ENCODE measurements at places on chromosomes 6 and 20.

GRCh38 chr6:27297857-27298730, 14.0 kb downstream of the POM121L2 start:
- peak; percentile 55 for DNase-seq

GRCh38 chr6:148570456-148570855, 176.4 kb upstream of the UST start:
- DNase-seq, result no peak

GRCh38 chr6:38158762-38159350, 339.3 kb downstream of the ZFAND3 start:
- no peak for DNase-seq

GRCh38 chr6:82246370-82246769, 1.2 kb downstream of the IBTK start:
- DNase-seq, result no peak

GRCh38 chr6:497258-497657, 105.7 kb downstream of the IRF4 start:
- no peak for DNase-seq

GRCh38 chr6:39634646-39635341, 90.4 kb downstream of the KIF6 start:
- DNase-seq, result no peak

GRCh38 chr6:45650524-45651135, 272.9 kb upstream of the SUPT3H start:
- DNase-seq, result no peak

DNA sequence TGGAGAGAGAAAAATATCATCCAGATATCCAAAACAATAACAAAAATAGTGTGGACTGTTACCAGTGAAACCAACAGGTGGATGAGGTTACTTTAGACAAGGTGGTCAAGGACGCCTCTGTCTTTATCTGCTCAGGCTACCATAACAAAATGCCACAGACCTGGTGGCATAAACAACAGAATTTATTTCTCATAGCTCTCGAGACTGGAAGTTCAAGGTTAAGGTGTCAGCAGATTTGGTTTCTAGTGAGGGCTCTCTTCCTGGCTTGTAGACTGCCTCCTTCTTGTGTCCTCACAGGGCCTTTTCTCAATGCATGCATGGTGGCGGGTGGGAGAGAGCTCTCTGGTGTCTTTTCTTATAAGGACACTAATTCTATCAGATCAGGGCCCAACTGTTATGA, 21.1 kb upstream of the LBP start:
- DNase-seq, result no peak

DNA sequence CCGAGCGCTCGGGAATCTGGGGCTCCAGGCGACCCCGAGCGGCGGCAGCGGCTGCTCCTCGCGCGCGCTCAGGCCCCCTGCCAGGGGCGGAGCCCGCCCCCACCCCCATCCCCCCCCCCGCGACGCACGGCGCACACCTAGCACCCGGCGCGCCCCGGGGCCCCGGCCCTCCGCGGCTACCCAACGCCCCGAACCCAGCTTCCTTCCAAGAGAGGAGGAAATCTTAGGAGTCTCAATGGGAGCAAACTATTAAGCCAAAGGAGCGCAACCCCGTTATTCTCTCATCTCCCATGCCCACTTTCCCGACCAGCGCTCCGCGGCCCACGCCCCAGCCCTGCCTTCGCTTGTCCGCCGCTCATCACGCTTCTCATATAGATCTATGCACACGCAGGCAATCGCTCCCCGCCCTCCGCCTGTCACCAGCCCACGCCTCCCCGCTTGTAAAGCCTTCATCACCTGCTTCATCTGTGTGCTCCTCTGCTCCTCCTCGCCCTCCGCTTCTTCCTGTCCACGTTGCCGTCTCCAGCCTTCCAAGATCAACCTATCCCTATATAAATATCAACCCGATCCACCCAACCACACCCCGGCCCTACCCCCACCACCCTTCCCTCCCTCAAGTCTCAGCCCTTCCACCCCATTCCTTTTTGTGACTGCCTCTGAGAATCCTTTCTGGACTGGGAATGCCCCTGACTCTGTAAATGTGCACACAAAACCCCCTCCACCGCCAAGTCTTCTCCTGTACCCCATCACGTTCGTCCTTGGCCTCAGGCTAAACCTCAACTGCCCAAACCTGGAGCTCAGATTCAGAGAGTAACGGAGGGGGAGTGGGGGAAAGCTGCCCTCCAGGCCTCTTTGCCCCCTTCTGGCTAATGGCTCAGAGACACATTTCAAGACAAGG, at the start of gene DLK2:
TSS of gene DLK2 (minus strand) at position 18 of the 898 bp plus-strand sequence. CDS start 723 bp downstream, outside the sequence.
- peak; percentile 56 for DNase-seq

DNA sequence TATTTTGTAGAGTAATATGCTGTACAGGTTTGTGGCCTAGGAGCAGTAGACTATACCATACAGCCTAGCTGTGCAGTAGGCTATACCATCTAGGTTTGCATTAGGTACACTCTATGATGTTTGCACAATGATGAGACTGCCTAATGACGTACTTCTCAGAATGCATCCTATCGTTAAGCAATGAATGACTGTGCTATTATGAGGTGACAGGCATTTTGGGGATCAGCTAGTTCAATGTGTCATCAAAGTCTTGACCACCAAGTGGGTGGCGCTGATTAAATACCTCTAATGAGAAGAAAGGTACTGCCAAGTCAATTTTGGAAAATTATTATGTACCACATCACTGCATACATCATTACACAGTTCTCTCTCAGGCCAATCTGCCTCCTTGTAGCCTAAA, 190.2 kb downstream of the BACH2 start:
- no peak for DNase-seq

DNA sequence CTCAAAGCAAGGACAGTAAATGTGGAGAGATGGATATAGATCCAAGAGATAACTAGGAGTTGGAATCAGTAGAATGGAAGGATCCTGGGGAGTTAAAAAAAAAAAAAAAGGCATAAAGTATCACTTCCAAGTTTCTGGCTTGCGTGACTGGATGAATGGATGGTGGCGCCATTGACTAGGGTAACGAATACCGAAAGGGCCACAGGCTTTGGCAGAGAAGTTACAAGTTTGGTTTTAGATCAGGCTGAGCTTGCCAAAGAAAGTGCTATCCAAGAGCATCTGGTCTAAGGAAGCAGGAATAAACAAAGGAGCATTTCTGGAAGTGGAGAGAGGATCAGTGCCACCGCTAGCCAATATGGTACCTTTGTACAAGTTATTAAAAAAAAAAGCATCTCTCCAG, 17.5 kb downstream of the L3MBTL1 start:
- no peak for DNase-seq

GRCh38 chr6:132830334-132830751, 16.0 kb downstream of the RPS12 start:
- DNase-seq, result no peak

GRCh38 chr6:89944826-89945407, 50.6 kb downstream of the GJA10 start:
- DNase-seq, result peak; percentile 1

- no peak for DNase-seq
Observed at GRCh38 chr6:36160147-36160760, 29.9 kb downstream of the MAPK13 start.

DNA sequence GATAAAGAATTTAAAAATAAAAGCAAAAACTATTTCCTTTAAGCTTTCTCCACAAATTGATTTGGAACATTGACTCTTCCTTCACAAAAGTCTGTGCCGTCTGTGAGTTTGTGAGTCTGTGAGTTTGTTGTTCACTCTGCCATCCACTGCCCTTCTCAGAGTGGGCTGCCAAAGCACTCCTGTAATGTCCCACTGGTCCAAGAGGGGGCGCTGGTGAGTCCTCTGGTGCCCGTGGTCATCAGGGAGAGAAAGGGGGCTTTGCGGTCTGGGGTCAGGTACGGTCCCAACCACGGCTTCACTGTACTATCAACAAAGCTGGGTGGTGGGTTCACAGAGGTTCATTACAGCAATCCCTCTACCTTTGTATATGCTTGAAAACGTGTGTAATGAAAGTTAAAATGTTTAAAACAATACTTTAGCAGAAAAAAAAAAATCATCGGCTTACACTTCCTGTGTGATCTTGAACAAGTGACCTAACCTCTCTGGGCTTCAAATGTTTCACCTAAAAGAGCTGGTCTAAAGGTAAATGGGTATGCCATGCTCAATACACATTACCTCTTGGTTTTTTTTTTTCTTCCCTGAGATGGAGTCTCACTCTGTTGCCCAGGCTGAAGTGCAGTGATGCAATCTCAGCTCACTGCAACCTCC, 5.6 kb upstream of the ANKRD60 start:
- peak; percentile 74 for DNase-seq
